CD4-positive, alpha-beta T cell treated with Interleukin-12 subunit alpha and Interleukin-12 subunit beta, for 1 hour (primary cell): ENCODE measurements at places on chromosomes 5 and 9.

DNA sequence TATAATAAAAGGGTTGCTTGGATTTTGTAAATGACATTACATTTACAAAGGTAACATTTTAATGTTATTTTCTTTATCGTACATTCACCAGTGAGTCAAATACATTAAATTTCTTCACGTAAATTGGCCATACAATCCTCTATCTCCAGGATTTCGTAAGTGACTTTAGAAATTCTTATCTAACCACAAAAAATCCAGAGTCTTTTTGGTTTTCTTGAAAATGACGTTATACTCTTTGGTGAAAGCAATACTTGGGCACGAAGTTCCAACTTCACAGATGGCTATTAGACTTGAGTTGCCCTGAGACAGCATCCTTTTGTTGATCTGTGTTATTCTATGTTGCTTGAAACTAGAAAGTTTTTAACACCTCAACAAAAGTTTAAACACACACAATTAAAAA, 87.4 kb upstream of the CDH10 start:
- no peak for DNase-seq

GRCh38 chr5:178777520-178777919, 47.1 kb upstream of the ZNF354A start:
- no peak for DNase-seq

DNA sequence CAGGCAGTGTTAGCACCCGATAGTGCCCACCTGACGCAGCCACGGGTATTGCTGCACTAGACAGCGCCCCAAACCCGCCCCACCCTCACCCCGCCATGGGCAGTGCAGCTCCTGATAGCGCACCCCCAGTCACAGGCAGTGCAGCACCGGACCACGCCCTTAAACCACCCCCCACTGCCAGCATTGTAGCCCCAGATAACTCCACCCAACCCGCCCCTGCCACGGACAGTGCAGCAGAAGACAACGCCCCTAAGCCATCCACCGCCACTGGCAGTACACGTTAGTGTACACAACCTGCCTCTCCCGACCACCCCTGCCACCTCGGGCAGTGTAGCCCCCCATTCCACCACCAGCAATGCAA, 825 bp upstream of the PCAT7 start:
- no peak for DNase-seq

DNA sequence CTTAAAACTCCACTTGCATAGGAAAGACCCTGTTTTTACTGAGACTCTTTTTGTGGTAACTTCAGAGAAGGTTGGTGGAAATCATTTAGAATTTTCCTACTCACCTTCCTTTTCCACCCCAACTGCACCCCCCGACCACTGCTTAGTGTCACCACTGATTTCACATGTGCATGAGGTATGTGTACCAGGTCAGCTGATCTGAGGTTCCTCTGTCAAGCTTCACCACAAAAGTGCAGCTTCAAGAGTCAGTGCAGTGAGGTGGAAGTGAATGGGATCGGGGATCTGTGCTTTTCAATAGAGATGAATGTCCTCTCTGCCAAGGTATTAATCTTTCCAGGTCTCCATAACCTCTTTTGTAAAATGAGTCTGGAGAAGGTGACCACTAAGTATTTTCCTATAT, 260.5 kb upstream of the WWC1 start:
- no peak for DNase-seq

- DNase-seq: no peak
Measured at GRCh38 chr5:167339205-167339604, 952.2 kb upstream of the WWC1 start.
